ENCODE measurements at places on chromosomes 3 and 15. TPM values are rescaled to one million over a fixed set of nuclear protein-coding genes. Genes with fewer than 3 reads are reported as not detected.

DNA sequence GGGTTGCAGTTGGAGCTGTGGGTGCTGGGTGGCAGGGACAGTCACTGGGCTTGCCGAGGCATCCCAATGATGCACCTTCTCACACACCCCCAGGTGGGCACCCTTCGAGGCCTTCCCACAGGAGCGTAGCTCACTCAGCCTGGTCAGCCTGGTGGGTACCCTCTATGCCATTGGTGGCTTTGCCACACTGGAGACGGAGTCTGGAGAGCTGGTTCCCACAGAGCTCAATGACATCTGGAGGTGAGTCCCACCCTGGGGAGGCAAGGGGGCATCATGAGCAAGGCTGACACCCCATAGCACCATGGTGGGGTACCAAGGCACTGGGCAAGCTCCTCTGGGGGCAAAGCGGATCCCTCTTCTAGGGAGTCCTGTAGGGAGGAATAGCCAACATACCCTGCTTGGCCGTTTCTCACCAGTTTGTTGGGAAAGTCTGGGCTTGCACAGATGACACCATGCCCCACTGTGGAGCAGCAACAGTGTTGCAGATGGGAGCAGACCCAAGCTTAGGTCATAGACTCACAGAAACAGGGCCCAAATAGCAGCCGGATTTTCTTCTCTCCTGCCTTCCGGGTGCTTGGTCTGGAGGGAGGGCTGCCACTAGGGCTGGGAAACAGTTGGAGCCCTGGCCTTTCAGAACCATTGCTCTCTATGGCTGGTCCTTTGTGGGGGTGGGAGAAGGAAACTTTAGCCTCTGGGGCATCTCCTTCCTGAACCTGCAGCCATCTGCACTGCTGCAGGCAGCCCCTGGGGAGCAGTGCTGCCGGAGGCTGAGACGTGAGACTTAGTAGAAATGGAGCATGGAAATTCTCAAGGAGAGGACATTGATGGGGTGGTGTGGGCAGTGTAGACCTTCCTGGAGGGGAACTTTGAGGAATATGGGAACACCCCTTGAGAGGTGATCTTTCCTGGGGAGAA is 5.7 kb downstream of the KLHL40 start:
- no peaks in the 10 kb centered on the region for H3K4me1 ChIP-seq
- H3K27me3 ChIP-seq, result no peaks in the 10 kb centered on the region
- H3K27ac ChIP-seq, result no peak overlapping the region
- peak; percentile 9 for DNase-seq
- no peak overlapping the region for H3K4me3 ChIP-seq

- H3K27me3 ChIP-seq, result no peaks in the 10 kb centered on the region
- no peaks in the 10 kb centered on the region for H3K4me1 ChIP-seq
- no peaks in the 10 kb centered on the region for H3K36me3 ChIP-seq
- H3K4me3 ChIP-seq, result no peak overlapping the region
Observed at GRCh38 chr15:69282104-69282743, 16.5 kb upstream of the PAQR5 start.

- H3K27ac ChIP-seq, result peak overlapping the region; percentile 53
- no peak for DNase-seq
- no peaks in the 10 kb centered on the region for H3K36me3 ChIP-seq
- no peak overlapping the region for H3K4me3 ChIP-seq
Observed at GRCh38 chr15:41934843-41935242, 37.5 kb downstream of the EHD4 start.

DNA sequence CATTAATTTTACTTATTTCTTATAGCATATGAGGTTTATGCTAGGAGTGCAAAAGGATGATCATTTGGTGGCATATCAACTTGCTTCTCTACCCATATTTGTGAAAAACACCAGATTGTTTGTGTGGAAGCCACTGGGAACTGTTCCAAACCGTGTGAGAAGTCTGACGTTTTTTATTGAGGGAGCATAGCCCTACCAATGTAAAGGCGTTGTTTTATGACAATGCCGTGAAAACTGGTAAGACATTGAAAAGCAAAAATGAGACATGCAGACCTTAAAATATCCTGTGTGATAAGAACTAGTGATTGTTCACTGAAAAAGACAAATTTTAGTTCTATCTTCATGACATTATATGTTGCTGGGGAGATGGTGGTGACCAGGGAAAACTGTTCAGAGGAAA is 87.8 kb downstream of the CHL1 start:
- H3K36me3 ChIP-seq, result no peaks in the 10 kb centered on the region
- H3K4me3 ChIP-seq, result no peak overlapping the region
- no peaks in the 10 kb centered on the region for H3K4me1 ChIP-seq
- H3K27me3 ChIP-seq, result no peaks in the 10 kb centered on the region
- DNase-seq, result no peak

GOLGA8M gene
- total RNA-seq, result 5.1 TPM

GRCh38 chr3:155411500-155412223 is 118.2 kb upstream of the STRIT1 start:
- no peak overlapping the region for H3K4me3 ChIP-seq
- no peak overlapping the region for H3K27ac ChIP-seq
- DNase-seq, result no peak
- H3K36me3 ChIP-seq, result no peaks in the 10 kb centered on the region

- no peaks in the 10 kb centered on the region for H3K27me3 ChIP-seq
- no peaks in the 10 kb centered on the region for H3K36me3 ChIP-seq
- no peak overlapping the region for H3K4me3 ChIP-seq
- no peak overlapping the region for H3K27ac ChIP-seq
- no peak for DNase-seq
Observed at GRCh38 chr3:178778589-178778988, 242.4 kb downstream of the KCNMB2 start.

GRCh38 chr15:27414168-27414870 is 443.3 kb downstream of the GABRG3 start:
- H3K4me3 ChIP-seq, result no peak overlapping the region
- no peak overlapping the region for H3K27ac ChIP-seq
- no peaks in the 10 kb centered on the region for H3K4me1 ChIP-seq
- DNase-seq, result no peak
- no peaks in the 10 kb centered on the region for H3K36me3 ChIP-seq

MYO5C gene
- 29.8 TPM for total RNA-seq

- H3K4me3 ChIP-seq, result no peak overlapping the region
- DNase-seq, result no peak
- no peaks in the 10 kb centered on the region for H3K36me3 ChIP-seq
Observed at GRCh38 chr15:92638291-92638708, 17.3 kb downstream of the FAM174B start.

- H3K27ac ChIP-seq, result no peak overlapping the region
- H3K27me3 ChIP-seq, result no peaks in the 10 kb centered on the region
- H3K4me1 ChIP-seq, result no peaks in the 10 kb centered on the region
- H3K36me3 ChIP-seq, result no peaks in the 10 kb centered on the region
- no peak for DNase-seq
Observed at GRCh38 chr3:48233542-48233941, 7.4 kb upstream of the ZNF589 start.

FETUB gene
- total RNA-seq, result not detected

DNA sequence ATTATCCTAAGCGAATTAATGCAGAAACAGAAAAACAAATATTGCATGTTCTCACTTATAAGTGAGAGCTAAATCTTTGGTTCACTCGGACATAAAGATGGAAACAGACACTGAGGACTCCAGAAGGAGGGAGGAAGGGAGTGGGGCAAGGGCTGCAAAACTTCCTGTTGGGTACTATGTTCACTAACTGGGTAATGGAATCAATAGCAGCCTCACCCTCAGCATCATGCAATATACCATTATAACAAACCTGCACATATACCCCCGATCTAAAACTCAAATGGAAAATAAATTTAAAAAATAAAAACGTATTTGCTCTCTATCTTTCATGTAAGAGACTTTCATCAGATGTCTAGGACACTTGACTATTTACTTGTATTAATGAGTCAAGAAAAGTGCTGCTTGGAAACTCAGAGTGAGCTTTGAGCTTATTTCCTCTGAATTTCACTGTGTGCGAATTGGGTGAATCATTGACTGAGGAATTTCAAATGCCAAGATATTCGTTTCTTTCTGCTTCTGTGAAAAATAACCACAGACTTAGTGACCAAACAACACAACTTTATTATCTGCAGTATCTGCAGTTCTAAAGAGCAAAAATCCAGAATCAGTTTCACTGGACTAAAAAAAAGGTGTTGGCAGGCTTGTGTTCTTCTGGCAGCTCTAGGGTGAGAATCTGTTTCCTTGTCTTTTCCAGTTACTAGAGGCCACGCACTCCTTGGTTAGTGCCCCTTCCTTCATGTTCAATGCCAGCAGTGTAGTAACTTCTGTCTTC is 18.4 kb downstream of the TM4SF18 start:
- no peak overlapping the region for H3K27ac ChIP-seq
- H3K27me3 ChIP-seq, result no peaks in the 10 kb centered on the region
- no peaks in the 10 kb centered on the region for H3K4me1 ChIP-seq
- H3K4me3 ChIP-seq, result no peak overlapping the region
- H3K36me3 ChIP-seq, result no peaks in the 10 kb centered on the region
- DNase-seq, result no peak

ARHGEF26 gene
- total RNA-seq, result 43.5 TPM

DNA sequence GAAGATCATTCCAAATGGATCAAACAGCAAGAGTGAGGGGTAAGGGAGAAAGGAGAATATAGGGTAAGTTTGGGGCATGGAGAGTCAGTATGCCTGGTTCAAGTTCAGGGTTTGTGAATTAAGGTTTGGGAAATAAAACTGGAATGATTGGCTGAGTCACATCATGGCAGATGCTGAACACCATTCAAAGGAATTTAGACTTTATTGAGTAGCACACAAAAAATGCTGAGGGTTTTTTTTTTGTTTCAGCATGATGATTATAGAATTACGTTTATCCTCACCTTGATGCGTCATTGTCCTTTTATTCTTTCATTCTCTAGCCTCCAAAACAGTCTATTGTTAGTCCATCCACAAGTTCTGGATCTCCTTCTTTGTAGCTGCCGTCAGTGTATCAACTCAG is 220.0 kb upstream of the UMPS start:
- no peaks in the 10 kb centered on the region for H3K27me3 ChIP-seq
- H3K36me3 ChIP-seq, result no peaks in the 10 kb centered on the region
- no peak overlapping the region for H3K4me3 ChIP-seq
- no peak for DNase-seq
- no peaks in the 10 kb centered on the region for H3K4me1 ChIP-seq

DNA sequence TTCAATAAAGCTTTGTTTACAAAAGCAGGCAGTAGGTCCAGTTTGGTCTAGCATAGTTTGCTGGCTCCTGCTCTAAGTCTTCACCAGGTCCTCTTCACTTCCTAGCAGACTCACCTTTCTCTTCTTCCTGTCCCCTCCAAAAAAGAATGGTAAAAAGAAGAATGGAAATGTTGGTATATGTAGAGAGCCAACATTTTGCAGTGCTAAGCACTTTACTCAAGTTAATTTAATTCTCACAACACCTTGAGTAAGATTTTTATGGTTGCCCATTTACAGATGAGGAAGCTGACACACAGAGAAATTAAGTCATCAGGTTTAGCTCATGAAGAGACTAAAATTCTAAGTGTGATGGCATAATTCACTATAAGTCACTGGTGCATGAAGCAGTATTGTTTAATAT is 230.1 kb upstream of the PRICKLE2 start:
- no peaks in the 10 kb centered on the region for H3K27me3 ChIP-seq
- H3K36me3 ChIP-seq, result no peaks in the 10 kb centered on the region
- H3K4me1 ChIP-seq, result no peaks in the 10 kb centered on the region
- H3K4me3 ChIP-seq, result no peak overlapping the region

C15orf39 gene
- 43.9 TPM for total RNA-seq

DNA sequence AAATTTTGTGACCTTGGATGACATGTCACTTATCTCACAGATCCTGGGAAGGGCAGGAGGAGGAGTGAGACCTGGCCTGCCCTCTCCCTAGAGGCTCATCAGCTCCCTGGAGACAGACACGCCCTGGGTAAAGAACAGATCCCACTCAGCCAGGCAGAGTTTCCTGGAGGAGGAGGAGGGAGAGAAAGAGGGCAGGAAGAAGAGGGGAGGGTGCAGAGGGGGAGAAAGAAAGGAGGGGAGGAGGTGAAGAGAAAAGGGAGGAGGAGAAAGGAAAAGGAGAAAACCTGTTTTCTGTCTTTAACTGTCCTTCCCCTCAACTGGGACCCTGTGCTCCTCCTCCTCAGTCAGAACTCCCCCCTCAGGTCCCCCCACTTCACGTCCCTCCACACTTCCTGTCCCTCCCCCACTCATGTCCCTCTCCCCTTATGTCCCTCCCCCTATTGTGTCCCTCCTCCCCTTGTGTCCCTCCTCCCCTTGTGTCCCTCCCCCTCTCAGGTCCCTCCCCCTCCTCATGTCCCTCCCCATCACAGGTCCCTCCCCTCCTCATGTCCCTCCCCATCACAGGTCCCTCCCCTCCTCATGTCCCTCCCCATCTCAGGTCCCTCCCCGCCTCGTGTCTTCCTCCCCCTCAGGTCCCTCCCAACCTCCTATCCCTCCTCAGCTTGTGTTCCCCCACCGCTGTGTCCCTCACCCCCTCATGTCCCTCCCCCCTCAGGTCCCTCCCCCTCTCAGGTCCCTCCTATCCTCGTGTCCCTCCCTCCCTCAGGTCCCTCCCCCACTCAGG is 52.3 kb upstream of the CGNL1 start:
- H3K36me3 ChIP-seq, result no peaks in the 10 kb centered on the region
- no peak overlapping the region for H3K4me3 ChIP-seq
- H3K27me3 ChIP-seq, result no peaks in the 10 kb centered on the region
- no peak overlapping the region for H3K27ac ChIP-seq
- DNase-seq, result no peak

DNA sequence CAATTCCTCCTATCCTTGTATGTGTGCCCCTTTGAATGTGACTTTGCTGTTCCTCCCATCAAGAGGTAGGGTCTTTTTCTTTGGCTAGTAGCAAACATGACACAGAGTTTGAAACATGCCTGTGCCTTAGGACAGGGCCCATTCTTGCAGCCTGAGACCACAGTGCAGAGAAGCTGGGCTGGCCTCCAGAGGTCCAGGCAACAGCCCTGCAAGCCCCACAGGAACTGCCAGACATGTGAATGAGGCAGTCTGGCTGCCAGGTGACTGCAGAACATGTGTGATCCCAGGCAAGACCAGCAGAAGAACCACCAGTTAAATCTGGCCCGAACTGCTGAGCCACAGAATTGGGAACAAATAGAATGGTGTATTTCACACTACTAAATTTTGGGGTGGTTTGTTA is 1.2 kb upstream of the HGD start:
- no peaks in the 10 kb centered on the region for H3K36me3 ChIP-seq
- H3K4me3 ChIP-seq, result no peak overlapping the region
- no peaks in the 10 kb centered on the region for H3K4me1 ChIP-seq
- no peaks in the 10 kb centered on the region for H3K27me3 ChIP-seq

GRCh38 chr15:99076109-99076508 is 28.8 kb upstream of the SYNM start:
- no peaks in the 10 kb centered on the region for H3K27me3 ChIP-seq
- H3K36me3 ChIP-seq, result no peaks in the 10 kb centered on the region
- DNase-seq, result peak; percentile 2

CPNE4 gene
- 0.35 TPM for total RNA-seq

ATP13A5 gene
- total RNA-seq, result not detected

- H3K4me1 ChIP-seq, result no peaks in the 10 kb centered on the region
- no peak for DNase-seq
- no peak overlapping the region for H3K4me3 ChIP-seq
- no peaks in the 10 kb centered on the region for H3K27me3 ChIP-seq
Observed at GRCh38 chr3:17386432-17386831, 356.0 kb downstream of the TBC1D5 start.

PCYT1A gene
- total RNA-seq, result 52.9 TPM

PRR23C gene
- not detected for total RNA-seq

GRCh38 chr3:46423588-46423987 is 16.5 kb downstream of the CCRL2 start:
- no peak for DNase-seq
- no peaks in the 10 kb centered on the region for H3K27me3 ChIP-seq
- H3K36me3 ChIP-seq, result no peaks in the 10 kb centered on the region
- H3K4me1 ChIP-seq, result no peaks in the 10 kb centered on the region
- H3K27ac ChIP-seq, result no peak overlapping the region
- no peak overlapping the region for H3K4me3 ChIP-seq

All from uterus (tissue), 4 donors.